ENCODE measurements at places on chromosomes 7 and 10.

DNA sequence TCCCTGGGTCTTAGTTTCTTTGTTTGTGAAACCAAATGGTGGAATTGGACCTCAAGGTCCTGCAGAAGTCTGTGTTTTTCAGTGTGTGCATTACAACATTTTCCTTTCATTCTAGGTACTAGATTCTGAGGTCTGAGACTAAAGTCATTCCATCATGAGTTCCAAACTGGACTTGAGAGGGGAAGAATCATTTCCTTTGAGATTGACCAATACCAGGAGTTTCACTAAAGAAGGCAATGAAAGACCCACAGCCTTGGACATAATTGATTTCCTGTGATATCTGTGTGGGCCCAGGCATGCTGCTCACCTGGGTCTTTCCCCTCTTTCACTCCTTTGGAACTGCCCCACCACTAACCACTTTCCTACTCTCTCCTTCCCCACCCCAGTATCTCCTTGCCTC, 18.2 kb downstream of the TAS2R41 start:
- DNase-seq = no peak

DNA sequence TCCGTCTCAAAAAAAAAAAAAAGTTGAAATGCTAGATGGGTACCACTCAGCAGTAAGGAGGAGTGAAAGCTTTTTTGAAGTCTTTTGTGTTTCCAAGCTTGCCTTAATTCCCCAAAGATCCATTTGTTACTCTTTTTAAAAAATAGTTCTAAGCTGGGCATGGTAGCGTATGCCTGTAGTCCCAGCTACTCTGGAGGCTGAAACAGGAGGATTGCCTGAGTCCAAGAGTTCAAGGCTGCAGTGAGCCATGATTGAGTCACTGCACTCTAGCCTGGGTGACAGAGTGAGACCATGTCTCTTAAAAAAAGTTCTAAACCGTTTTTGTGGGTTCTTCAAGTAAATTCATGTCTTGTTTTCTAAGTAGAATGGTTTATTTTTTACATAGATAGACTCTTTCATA, 5.3 kb downstream of the TBC1D12 start:
- no peak for DNase-seq

- no peak for DNase-seq
Measured at GRCh38 chr7:6730343-6730633, 23.5 kb upstream of the ZNF12 start.

DNA sequence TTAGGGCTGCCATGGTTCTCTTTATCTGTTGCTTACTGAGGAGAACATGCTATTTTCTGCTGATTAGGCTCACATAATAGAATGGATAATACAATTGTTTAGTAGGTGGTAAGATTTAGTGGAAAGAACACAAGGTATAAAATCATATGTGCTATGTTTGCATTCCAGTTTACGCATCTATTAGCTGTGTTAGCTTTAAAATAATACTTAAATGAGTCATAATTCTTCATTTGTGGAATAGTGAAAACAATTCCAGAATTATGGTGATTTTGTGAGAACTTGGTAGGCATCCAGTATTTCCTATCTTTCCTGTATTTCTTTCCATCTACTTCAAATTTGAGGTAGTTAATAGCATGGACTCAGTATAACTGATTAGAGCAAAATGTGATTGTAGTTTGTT, 1585.5 kb upstream of the LRRTM3 start:
- no peak for DNase-seq

GRCh38 chr10:5590816-5591215, 66.1 kb downstream of the CALML3 start:
- no peak for DNase-seq

DNA sequence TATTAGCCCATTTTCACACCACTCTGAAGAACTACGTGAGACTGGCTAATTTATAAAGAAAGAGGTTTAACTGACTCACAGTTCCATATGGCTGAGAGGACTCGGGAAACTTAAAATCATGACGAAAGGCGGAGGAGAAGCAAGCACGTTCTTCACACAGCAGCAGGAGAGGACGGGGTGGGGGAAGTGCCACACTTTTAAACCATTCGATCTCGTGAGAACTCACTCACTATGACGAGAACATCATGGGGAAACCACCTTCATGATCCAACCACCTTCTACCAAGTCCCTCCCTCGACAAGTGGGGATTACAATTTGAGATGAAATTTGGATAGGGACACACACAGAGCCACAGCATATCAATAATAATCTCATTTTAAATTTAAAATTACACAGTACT, 80.2 kb downstream of the VWDE start:
- DNase-seq = peak; percentile 78

- DNase-seq = no peak
Measured at GRCh38 chr7:117041007-117041406, 87.7 kb downstream of the ST7 start.

DNA sequence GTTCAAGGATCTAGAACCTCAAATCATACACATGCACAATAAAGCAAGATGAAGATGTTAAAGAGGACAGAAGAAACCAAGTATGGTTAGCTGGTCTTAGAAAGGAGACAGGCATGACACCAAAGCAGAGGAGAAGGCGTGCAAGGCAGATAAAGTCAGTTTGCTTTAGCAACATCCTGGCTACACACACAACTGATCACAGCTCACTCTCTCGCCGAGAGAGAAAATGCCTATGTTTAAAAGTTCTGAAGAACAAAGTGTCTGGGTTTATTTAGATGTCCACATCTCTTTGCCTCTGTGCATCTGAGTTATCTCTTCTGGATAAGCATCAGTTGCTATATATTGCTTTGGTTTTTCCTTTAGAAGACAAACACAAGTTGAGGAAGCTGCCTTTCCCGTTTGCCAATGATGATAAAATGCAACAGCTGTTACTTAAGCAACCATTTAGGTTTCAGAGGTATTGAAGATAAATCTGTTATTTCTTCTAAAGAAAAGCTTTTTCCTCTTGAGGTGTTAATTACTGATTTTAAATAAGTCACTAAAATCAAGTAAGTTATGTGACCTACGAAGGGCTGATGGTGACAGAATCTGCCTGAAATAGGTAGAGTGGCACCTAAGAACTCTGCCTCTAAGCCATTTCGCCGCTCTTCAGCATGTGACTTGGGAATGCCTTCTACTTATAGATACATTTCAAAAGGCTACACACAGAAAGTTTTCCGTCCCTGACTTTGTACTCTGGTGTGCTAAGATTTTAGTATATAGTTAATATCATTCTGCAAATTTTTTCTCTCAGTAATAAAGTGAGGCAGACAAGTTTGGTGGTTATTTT, 146.2 kb upstream of the ASAH2 start:
- DNase-seq = no peak

GRCh38 chr7:119900996-119901672, 371.8 kb upstream of the KCND2 start:
- DNase-seq = no peak

DNA sequence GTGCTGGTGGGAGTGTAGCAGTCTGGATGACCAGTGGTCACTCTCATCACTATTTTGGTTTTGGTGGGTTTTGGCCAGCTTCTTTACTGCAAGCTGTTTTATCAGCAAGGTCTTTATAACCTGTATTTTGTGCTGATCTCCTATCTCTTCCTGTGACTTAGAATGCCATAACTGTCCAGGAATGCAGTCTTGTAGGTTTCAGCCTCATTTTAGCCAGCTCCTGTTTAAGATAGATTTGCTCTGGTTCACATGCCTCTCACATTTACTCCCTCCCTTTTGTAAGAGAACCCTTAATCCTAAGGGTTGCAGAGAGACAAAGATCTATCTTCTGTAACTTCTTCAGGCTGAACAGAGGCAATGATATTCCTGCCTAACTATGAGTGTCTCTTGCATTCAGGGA, 51.2 kb upstream of the INHBA start:
- DNase-seq = no peak
